ENCODE measurements at places on chromosomes 11 and 22. TPM values are rescaled to one million over a fixed set of nuclear protein-coding genes. Genes with fewer than 3 reads are reported as not detected.

Gene CADM1
- total RNA-seq = 34.3 TPM

Gene MRGPRF
- 12.4 TPM for total RNA-seq

Gene LDHAL6A
- not detected for total RNA-seq

GRCh38 chr11:105181100-105181499, 41.5 kb upstream of the CARD18 start:
- DNase-seq = no peak

- no peak for DNase-seq
These were observed 48.0 kb downstream of the IGF2 start for GRCh38 chr11:2091112-2091746.

GRCh38 chr22:38460426-38460840, 5.4 kb upstream of the KCNJ4 start:
- DNase-seq = no peak

DNA sequence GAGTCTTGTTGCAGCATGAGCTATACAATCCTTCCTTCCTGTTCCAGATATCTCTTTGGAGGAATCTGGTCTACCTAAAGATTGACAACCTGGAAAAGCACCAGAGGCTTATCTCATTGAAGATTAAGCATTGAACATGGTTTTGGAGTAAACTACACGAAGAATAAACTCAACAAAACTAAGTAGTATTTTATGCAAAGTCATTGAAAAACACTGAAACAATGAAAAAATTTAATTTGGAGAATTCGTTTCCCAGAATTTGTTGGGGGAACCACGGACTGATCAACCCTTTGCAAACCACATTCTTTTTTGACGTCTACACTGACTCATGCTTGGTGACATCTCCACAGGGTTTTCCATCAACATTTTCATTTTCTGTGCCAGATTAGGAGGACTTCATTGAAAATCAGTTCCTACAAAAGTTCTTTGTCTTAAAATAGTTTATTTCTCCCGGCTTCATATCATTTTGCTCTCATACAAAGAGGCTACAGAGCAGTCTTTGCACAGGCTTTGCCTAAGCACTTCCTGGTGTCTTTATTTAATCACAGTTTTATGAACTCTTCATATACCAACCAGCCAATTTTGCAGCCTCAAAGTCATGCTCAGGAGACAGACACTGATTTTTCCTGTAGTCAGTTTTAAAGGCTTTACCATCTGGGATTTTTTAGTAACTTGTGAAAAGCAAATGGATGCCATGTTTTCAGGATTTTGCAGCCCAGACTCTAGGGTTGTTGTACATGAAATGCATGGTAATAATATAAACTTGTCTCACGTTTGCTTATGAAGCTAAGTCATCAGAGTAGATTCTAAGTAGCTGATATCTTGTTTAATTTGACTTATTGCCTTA, 186.3 kb downstream of the C11orf91 start:
- no peak for DNase-seq

DNA sequence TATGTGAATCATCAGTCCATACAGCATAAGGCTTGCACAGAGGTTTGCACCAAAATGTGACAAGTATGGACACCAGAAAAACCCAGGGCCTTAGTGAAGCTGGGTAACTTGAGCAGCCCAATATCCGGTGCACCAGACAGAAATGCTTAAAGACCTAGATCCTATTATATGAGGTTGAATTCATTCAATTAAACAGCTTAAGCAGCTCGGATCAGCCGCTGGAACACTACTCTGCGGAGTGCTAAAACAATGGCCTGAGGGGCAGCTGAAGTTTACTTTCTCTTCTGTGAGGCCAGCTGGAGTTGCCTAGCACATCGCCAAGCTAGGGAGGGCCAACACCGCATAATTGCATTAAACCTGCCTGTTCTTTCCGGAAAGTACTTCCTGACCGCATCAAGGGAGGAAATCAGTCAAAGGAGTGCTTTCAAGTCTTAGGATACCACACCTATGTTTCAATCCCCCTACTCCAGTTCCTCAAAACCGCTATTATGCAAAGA, 17.0 kb upstream of the FAM181B start:
- no peak for DNase-seq

DNA sequence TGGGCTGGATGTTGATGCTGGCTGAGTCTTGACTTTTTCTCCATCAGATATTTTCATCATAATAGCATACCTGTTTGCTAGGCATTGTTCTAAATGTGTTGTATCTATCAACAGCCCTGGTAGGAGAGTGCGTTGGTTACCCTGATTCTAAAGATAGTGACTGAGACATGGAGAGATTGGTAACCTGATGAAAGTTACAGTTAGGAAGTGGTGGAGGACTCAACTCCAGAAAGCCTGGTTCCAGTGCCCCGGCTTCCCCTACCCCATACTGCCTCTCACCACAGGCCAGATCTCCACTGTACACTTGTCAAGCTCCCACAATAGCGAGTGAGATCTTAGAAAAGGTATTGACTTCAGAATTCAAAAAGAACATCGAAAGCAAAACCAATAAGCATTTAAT, 22.8 kb upstream of the RELT start:
- DNase-seq = no peak

DNA sequence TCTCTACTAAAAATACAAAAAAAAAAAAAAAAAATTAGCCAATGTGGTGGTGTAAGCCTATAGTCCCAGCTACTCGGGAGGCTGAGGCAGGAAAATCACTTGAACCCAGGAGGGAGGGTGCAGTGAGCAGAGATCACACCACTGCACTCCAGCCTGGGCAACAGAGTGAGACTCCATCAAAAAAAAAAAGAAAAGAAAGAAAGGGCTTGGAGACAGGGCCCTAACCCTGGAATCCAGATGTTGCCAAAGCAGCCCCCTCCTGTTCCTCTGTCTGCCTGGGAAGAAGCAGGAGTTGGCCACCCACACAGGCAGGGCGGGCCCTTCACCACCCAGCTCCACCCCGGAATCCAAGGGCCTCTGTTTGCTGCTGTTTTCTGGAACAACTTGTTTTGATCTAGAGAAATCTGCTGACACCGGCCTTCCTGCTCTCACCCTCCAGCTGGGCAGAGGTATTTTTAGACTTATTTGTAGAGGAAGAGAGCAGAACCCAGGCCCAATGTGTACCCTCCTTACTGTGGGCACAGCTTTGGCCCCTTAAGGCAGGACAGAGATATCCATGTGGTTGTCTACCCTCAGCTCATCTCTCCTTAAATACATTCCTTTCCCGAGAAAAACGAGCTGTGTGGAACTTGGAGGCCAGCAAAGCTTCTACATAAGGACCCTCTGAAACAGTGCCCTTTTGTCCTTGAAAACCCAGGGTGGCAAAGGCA, 2.7 kb upstream of the NEAT1 start:
- peak; percentile 93 for DNase-seq

GRCh38 chr11:83174008-83174407, 17.1 kb downstream of the PCF11 start:
- DNase-seq = no peak

DNA sequence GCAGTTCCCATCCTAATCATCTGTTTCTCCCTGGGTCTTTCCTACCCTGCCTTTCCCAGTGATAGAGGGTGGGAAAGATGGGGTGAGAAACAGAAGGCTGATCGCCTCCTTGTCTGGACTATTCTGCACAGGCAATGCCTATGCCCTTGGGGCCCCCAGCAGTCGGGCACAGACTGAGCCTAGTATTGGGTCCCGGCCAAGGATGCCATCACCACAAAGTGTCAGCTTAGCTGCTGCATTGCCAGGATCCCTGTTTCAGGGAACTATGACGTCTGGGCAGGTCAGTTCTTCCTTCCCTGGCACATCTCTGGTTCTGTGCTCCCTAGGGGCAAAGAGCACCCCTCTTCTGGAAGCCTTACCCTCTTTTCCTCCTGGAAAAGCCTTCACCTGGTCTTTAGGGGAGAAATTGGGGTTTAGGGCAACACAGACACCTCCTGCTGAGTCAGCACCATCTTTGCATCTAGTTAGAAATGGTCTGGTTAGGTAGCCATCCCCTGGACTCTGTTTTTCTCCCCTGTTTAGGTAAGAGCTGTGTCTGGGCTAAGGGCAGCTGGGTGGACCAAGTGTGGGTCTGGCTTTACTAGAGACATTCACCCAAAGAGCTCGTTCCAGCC, 2.1 kb downstream of the ADAMTS8 start:
- peak; percentile 42 for DNase-seq

DNA sequence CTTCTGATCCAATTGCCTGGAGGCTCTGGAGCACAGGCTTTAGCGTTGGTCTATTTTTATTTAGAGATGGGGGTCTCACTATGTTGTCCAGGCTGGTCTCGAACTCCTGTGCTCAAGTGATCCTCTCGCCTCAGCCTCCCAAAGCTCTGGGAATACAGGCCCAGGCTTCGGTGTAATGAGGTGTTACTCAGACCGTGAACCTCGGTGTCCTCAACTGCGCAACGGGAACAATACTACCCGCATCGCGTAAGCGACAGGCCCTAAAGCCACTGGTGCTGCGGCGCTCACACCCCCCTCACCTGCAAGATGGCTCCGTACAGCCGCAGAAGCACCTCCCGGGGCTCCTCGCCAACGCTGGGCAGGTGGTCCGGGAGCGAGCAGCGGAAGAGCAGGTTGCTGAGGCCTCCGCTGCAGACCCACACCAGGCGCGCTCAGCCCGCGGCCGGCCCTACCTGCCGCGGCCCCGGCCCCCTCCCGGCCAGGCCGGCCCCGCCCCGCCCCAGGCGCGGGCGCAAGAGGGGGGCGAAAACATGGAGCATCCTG, 628 bp downstream of the CHKB start:
- no peak for DNase-seq

DNA sequence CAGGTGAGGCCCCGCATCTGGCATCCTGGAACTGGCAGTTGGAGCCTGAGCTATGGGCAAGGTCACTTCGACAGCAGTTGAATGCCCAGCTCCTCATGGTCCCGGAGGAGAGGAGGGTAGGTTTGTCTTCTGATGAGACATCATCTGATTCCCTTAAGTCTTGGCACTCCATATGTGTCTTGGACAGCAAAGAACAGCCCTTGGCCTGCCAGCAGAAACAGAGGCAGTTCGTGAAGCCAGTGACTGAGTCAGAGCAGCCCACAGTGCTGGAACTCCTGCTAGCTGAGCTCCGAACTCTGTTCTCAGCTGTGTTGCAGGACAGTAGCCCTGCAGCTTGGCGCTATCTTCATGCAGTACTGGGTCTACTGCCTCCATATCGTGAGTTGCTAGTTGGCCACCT, 1.0 kb downstream of the DNHD1 start:
- peak; percentile 49 for DNase-seq

DNA sequence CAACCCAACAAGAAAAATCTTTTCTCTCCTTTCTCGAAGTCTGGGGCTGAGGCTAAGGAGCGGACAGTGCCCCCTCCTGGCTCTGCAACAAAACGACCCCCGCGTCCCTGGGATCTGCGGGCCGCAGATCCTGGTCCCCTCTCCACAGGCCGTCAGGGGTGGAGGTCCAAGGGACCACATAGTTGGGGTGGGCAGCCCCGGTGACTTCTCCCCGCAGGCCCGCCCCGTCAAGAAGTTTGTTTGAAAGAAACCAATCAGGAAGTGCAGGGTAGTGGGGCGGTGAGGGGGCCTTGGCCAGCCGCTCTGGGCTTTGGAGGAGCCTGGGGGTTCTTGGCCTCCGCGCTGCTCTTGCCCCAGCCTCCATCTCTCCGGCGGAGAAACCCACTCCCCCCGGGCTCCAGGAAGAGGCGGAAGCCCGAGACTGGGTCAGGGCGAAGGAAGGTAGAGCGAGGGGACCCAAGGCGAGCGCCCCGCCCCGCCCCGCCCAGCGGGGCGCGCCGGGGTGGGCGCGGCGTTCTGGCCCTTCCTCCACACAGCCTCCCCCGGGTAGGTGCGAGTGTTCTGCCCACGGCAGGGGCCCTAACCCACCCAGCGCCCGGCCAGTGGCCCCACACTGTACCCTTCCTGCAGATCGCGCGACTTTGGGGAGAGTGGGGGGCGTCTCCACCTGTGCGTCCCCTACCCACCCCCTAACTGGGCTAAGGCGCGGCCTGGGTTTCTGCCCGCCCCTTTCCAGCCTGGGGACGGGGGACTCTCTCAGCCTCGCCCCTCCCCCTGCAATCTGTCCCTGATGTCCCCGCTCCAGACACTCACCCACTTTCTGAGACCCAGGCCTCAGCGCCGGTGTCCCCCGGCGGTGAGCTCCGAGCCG, 1.3 kb downstream of the TP53I11 start:
- DNase-seq = no peak

- no peak for DNase-seq
These were observed 69.2 kb downstream of the SCN3B start for GRCh38 chr11:123585206-123585605.

DNA sequence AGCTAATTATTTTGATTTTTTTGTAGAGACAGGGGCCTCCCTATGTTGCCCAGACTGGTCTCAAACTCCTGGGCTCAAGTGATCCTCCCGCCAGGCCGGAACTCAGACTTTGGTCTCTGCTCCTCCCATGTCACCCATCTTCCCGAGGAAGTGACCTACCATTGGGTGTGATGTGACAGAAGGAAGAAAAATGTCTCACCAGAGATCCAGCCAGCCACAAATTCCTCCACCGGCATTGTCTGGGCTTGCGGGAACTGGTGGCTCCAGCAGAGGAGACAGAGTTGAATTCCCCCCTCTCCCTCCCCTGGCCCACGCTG, 772 bp downstream of the SLC25A45 start:
- no peak for DNase-seq

All from left cardiac atrium (tissue), 4 donors.